ENCODE measurements at places on chromosomes 3 and 15. TPM values are rescaled to one million over a fixed set of nuclear protein-coding genes. Genes with fewer than 3 reads are reported as not detected.
A peak's percentile ranks its signal among the peaks of the same experiment; 100 is the strongest.

DNA sequence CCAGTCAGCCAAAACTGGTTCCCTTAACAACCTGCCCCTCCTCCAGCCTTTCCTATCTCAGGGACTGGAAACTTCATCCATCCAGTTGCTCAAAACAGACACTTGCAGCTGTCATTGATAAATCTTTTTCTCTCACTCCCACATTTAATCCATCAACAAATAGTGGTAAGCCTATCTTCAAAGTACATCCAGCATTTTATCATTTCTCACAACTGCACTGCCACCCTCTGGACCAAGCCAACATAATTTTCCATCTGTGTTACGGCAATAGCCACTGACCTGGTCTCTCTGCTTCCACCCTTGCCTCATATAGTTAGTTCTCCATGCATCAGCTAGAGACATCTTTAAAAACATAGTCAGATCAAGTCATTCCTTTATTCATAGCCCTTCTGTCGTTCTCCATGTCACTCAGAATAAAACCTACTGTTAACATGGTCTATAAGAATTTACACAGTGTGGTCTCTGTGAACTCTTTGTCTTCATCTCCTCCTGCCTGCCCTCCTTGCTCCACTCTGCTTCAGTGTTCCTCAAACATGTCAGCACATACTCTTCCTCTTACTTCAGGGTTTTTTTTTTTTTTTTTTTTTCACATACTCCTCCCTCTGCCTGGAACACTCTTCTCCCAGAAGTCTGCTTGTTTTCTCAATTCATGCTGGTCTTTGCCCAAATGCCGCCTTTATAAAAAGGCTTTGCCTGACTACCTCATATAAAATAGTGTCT lies 102.5 kb upstream of the COL6A5 start:
- DNase-seq = peak; percentile 59

- no peak for DNase-seq
Measured at GRCh38 chr3:185024406-185024805, 128.5 kb downstream of the C3orf70 start.

Gene PATL2
- 0.19 TPM for total RNA-seq

Gene STAC
- 0.32 TPM for total RNA-seq

DNA sequence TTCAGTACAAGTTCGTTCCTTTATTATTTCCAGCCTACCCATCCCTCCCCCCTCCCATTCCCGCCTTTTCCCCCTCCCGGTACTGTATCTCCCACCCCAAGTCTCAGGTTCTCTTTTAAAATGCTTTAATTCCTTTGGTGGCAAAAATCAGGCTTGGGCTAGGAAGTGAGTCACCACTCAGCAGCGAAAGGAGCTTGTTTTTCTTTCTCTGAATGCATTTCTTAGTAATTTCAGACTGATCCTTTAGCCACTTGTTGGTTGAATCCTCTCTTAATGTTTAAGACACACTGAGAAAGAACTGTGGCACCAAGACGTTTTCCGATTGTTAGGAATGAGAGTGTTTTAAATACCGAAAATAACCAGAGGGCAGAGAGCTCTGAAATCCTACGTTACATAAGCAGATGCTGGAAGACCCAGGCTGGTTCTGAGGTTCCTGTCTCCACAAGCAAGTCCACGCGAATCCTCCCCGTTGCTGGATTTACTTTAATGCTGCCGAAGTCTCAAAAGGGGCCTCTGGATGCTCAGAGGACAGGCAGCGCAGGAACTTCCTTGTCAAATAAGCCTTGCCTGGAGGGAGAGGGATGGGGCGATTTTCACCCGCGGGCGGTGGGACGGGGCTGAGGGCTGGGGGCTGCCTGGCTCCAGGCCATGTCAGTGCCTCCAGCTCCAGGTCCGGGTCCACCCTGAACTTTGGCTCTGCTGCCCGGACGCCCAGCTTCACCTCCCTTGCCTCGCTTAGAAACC lies 854 bp upstream of the COL8A1 start:
- DNase-seq = peak; percentile 54

- DNase-seq = peak; percentile 43
Measured at GRCh38 chr3:23209103-23209502, 6.0 kb downstream of the UBE2E2 start.

- peak; percentile 86 for DNase-seq
Measured at GRCh38 chr3:179451265-179452175, at the start of gene GNB4. GNB4 (minus strand) TSS chr3:179451470; CDS start chr3:179426200, 25,270 bp downstream.

GRCh38 chr3:43620831-43621655 lies 768 bp downstream of the ANO10 start:
- DNase-seq = peak; percentile 29

Gene ISL2
- total RNA-seq = 3.9 TPM

- no peak for DNase-seq
Measured at GRCh38 chr3:99663977-99664376, 25.6 kb downstream of the COL8A1 start.

- no peak for DNase-seq
Measured at GRCh38 chr15:45230245-45230965, 21.6 kb upstream of the SLC28A2 start.

Gene SEC62
- 37.7 TPM for total RNA-seq

Gene COPS2
- 67.3 TPM for total RNA-seq

GRCh38 chr3:169252535-169252934 lies 411.0 kb downstream of the MECOM start:
- no peak for DNase-seq

DNA sequence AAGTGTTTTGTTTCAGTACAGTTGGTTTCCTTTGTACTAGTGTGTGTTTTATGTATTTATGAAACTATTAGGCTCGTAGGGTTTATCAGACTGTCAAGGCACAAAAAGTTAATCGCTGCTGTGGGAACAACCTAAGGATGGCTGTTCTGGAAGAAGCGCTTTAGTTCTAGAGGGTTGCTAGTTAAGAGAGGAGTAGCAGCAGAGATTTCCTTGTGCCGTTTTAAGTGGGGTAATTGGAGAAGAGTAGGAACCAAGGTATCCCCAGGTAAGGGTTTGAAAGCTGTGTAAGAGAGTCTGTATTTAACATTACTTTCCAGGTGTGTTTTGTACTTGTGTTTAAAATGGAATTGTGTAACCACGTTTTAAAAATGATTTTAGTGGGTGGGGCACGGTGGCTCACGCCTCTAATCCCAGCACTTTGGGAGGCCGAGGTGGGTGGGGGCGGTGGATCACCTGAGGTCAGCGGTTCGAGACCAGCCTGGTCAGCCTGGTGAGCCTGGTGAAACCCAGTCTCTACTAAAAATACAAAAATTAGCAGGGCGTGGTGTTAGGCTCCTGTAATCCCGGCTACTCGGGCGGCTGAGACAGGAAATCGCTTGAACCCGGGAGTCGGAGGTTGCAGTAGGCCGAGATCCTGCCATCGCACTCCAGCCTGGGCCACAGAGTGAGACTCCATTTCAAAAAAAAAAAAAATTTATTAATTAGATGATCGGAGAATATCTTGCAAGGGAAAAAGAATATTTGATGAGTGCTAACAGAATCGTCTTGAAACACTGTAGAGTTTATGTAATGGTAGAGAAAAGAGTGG lies 2.6 kb downstream of the MORF4L1 start:
- DNase-seq = no peak

DNA sequence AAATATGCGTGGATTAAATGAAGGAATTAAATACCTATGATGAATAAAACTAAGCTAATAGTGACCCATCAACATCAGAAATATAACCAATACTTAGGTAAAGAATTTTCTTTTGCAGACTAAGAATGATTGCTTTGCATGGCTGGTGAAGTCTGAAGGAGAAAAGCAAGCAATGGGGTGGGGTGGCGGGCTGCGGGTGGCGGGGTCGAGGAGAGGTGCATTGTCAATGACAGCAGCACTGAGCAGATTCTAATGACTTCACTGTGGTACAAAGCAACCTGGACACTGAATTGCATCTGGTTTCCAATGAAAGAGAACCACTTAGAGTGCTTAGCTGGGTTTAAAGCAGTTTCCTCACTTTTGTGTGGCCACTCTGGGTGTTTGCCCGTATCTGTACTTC lies 171.5 kb upstream of the IL12A start:
- DNase-seq = no peak

DNA sequence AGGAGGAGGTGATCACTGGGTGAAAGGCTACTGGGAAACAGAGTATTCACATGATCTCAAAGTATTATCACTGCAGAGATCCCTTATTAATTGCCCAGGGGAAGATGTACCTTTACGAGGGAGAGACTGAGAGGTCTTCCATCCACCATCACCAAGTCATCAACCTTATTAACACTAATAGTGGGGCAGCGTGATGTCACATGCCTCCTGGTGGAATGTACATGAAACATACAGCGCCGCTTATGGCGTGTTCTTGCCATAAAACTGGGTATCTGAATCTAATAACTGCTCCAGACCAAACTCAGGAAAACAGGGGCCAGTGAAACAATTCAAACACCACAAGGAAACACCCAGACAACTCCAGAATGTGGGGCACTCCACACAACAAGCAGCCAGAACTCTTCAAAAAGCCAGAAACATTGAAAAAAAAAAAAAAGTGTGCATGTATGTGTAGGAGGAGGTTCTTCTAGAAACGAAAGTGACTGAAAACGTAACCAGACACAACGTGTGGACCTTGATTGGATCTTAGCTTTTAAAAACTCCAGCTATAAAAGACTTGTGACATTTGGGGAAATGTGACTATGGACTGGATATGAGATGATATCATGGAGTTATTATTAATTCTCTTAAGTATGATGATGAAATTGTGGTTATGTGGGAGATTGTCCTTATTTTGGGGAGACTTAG lies 4.6 kb downstream of the STIMATE start:
- DNase-seq = peak; percentile 47

Gene TP53BP1
- total RNA-seq = 86.4 TPM

- DNase-seq = no peak
Measured at GRCh38 chr15:81296673-81297072, 27.3 kb downstream of the STARD5 start.

- peak; percentile 48 for DNase-seq
Measured at GRCh38 chr3:150114873-150115540, 144.3 kb upstream of the PFN2 start.

- DNase-seq = no peak
Measured at GRCh38 chr3:188706176-188706575, 465.6 kb upstream of the TPRG1 start.

DNA sequence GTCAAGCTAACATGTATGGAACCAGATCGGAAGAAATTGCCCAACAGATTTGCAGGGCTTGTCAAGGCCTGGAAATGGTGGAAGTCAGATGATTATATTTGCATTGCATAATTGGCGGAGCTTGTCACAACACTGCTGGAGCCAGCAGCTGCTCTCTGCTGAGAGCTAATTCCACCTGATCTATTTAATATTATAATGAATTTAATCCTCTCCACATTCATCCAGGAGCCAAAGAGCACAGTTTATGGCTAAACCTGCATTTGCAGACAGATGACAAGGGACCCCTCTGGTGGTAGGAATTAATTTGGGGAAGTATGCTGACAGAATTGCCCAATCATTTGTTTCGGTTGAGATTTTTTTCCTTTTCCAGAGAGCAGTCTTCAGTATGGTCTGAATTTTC lies 730.2 kb downstream of the TUSC7 start:
- DNase-seq = no peak

Gene ZMAT3
- 57.7 TPM for total RNA-seq

DNA sequence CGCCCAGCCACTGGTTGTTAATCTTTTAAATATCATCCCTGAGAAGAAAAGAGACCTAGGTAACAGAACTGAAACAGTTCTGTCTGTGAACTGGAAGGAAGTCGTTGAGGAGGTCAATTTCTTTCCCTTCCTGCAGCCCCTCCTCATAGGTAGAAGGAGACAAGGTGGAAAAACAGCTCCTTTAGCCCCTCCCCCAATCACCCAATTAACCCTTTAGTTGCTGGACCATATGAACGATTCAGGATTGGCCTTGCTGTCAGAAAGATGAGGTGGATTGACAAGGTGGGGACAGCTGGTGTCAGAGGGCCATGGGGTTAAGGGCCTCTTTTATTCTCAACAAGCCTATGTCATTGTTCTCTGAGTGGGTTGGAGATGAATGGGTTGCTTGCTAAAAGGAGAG lies 36.0 kb upstream of the ZNF445 start:
- DNase-seq = no peak

GRCh38 chr3:109887293-109887692 lies 549.9 kb upstream of the DPPA4 start:
- DNase-seq = no peak

DNA sequence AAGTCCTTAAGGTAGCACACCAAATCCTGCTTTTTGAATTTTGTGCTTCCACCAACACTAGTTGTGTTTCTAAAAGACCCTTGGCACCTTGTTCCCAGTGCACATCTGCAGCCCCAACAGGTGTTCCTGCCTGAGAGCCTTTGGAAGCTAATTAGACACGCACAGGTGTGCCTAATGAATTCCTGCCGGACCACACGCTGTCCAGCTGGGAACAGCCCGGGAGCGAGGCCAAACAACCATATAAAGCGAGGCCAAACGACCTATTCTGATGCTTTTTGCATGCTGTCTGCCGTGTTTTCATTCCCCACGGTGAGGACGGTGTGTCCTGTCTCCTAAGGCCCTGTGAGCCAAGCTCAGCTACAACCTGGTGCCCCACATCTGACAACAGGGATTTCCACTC lies 99.5 kb downstream of the ATG7 start:
- no peak for DNase-seq

Gene TTLL13
- total RNA-seq = not detected

GRCh38 chr3:77919244-77919643 lies 879.3 kb downstream of the ROBO2 start:
- DNase-seq = no peak

Gene GUCA1C
- not detected for total RNA-seq

GRCh38 chr3:178099274-178099673 lies 437.0 kb upstream of the KCNMB2 start:
- no peak for DNase-seq

GRCh38 chr3:178583963-178584575 lies 47.8 kb downstream of the KCNMB2 start:
- DNase-seq = no peak

- no peak for DNase-seq
Measured at GRCh38 chr3:160196511-160197104, 28.6 kb upstream of the C3orf80 start.

GRCh38 chr3:32154205-32154579 lies 47.8 kb downstream of the GPD1L start:
- DNase-seq = no peak

Gene ZMYND10
- 0.47 TPM for total RNA-seq

- DNase-seq = no peak
Measured at GRCh38 chr3:126316031-126316461, 41.2 kb downstream of the KLF15 start.

Gene FGF7
- total RNA-seq = 39.2 TPM

Gene ATP13A5
- total RNA-seq = not detected

- peak; percentile 43 for DNase-seq
Measured at GRCh38 chr3:64901522-64901885, 213.7 kb upstream of the ADAMTS9 start.

DNA sequence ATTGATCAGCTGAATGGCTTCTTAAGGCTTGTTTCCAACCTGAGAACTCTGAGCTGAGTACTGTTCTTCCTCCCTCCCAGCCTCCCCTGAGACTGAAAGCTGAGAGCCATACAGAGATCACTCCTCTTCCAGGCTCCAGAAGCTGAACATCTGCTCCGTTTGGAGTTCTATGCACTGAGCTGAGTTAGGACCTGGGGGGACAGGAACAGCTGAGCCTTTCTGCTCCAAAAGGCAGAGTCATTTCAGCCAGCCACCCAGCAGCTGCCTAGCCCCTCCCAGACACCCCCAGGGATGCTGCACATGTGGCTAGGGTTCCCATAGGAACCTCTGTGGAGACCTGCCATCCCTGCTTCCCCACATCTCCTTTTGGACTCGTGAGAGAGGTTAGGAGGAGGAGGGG lies 64.2 kb upstream of the GLCE start:
- DNase-seq = peak; percentile 82
